CD4-positive, alpha-beta T cell treated with Interleukin-12 subunit alpha and Interleukin-12 subunit beta, for 1 hour (primary cell): ENCODE measurements at places on chromosomes 6 and 20.

DNA sequence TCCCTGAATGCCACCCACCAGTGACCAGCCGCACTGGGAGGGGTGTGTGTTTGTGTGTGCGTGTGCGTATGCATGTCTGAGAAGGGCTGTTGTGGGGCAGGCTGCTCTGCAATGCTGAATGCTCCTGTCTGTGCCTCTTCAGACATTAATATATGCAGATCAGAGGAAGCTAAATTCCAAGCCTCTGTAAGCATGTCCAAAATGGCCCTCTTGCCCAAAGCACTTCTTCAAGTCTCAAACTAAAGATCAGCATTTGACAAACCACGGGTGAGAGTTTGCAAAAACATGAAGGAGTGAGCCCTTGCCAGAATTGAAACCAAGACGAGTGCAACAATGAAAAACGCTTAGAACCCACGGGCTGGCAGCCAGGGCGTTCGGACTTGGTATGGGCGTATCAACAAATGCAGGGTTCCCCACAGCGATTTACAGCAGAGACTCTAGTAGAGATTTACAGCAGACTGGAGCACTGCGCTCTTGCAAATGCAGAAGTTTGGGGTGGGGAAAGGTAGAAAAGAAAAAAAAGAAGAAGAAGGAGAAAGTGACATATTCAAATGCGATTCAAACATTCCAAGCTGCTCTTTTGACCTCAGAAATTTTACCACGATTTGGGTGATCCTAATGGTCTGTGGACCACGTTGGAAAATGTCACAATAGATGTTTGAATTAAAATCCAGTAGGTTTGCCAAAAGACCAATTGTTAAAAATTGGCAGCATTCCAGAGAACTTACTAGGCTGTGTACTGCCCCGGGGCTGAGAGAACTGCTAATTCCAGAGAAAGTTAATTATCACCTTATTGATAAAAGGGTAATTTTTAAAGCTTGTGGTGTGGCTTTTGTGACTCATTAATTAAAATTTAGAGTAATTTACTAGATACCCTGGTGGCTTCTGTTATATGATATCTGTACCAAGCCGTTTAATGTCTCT lies 3.5 kb downstream of the SCML4 start:
- DNase-seq = peak; percentile 55

GRCh38 chr20:59680148-59680650 lies 75.9 kb downstream of the PHACTR3 start:
- no peak for DNase-seq

GRCh38 chr20:21389368-21389767 lies 8.0 kb downstream of the NKX2-4 start:
- no peak for DNase-seq

GRCh38 chr6:168934660-168935627 lies 318.7 kb downstream of the THBS2 start:
- DNase-seq = no peak

GRCh38 chr6:151757506-151757955 lies 50.0 kb upstream of the ESR1 start:
- DNase-seq = peak; percentile 11

GRCh38 chr6:160076009-160076408 lies 45.6 kb upstream of the SLC22A1 start:
- DNase-seq = no peak

DNA sequence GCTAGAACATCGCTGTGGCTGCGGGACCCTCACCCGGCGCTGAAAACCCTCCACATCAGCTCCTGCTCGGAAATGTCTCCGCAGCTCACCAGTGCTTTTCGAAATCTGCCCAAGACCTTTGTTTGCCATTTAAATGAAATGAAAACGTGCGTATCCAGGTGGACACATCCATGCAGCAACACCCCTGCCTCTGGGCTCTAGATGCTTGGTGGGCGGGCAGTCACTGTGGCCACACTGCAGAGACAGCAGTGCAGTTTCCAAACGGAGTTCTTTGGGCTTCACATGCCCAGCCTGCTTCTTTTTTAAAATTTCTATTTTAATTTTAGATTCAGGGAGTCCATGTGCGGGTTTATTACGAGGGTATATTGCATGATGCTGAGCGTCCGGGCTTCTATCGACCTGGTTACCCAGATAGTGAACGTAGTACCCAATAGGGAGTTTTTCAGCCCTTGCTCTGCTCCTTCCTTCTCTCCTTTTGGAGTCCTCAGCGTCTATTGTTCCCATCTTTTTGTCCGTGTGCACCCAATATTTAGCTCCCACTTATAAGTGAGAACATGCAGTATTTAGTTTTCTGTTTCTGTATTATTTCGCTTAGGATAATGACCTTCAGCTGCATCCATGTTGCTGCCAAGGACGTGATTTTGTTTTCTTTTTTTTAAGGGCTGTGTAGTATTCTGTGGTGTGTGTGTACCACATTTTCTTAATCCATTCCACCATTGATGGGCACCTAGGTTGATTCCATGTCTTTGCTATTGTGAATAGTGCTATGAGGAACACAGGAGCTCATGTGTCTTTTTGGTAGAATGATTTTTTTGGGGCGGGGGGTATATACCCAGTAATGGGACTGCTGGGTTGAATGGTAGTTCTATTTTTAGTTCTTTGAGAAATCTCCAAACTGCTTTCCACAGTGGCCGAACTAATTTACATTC lies 4.8 kb upstream of the TUBB2B start:
- no peak for DNase-seq

- DNase-seq = peak; percentile 67
Measured at GRCh38 chr20:49541733-49542513, 26.0 kb downstream of the PTGIS start.
